ENCODE measurements at places on chromosomes 7 and 10. TPM values are rescaled to one million over a fixed set of nuclear protein-coding genes. Genes with fewer than 3 reads are reported as not detected.

The AP4M1 gene
- 39.4 TPM for polyA plus RNA-seq

The SBDS gene
- polyA plus RNA-seq = 112 TPM

DNA sequence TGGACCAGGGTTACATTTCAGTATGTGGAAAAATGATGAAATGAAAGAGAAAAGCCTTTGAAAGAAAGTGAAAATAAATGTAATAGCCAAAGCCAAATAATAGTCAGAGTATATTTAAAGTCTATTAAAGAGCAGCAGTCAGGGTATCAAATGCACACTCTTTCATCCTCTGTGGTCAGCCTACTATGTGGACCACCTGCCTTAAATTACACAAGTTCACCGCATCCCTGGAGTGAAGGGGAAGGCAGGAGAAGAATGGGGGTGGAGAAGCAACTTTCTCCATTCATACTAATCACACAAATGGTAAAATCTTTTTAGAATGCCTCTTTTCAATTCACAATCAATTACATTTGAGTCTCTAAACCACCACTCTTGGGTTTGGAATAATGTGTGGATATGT lies 16.0 kb downstream of the TWIST1 start:
- no peak for DNase-seq

The ARHGEF35 gene
- polyA plus RNA-seq = 18.4 TPM

The AOAH gene
- 3.1 TPM for polyA plus RNA-seq

- no peak for DNase-seq
Observed at GRCh38 chr7:157660971-157661610, 324.3 kb downstream of the DNAJB6 start.

GRCh38 chr10:73865459-73866442 lies 8.6 kb downstream of the CAMK2G start:
- DNase-seq = no peak
